Effector memory CD8-positive, alpha-beta T cell (primary cell): ENCODE measurements at places on chromosomes 16 and 17.

DNA sequence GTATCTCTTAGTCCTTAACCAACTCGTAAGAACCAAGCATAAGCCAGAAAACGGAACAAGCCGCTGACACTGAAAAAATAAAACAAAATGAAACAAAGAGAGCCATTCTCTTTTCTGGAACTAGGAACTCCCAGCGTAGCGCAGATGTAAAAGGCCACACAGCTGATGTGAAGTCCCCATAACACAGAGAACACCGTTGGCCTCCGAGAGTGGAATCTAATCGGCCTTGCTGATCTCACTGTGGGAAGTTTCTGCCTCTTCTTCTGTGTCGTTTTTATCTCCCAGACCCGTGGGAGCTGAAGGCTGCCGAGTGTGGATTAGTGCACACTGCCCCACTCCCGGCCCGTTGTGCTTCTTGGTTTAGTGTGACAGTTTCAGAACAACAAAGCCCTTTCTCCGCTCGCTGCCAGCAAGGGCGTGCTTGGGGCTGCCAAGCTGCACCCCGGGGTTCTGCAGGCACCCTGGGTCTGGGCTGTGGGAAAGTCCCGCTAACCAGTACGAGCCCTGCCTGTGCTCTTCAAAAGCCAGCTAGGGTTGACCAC, 21.7 kb downstream of the TTYH2 start:
- no peak for DNase-seq

DNA sequence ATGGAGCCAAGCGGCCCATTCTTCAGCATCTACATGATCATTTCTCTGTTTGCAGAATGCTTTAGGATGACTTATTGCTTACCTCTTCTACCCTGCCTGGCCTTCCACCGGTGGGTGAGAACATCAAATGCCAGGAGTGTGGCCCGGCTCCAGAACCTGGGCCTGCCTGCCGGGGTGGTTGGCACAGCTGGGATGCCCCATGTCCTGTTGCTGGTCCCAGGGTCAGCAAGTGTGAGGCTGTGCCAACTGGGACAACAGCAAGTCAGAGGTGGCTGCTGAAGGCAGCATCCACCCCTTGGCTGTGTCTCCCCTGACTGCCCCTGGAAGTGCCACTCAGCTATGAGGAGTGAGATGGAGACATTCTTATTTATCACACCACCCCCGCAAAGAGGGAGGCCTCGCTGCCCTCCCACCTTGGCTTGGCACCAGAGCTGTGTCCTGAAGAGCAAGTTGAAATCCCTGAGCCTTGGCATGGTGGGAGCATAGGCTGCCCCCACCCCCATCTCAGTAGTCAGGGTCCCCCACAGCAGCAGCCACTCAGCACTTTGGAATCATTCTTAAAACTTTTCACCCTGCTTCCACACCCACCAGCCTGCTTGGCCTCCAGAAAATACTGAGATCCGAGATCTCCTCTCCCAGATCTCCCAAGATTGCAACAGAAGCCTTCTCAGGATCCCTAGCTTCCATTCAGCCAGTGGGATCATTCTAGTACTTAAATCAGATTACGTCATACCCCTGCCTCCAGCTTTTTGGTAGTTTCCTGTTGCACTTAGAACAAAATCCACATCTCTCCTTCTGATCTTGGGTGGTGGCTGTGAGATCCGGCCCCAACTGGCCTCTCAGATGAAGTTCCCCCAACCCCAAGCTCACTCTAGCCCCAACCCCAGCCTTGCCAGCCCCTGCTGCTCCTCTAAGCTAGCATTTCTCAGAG, 127.5 kb downstream of the SOCS1 start:
- DNase-seq, result no peak

GRCh38 chr16:65373097-65373496, 251.2 kb upstream of the CDH11 start:
- DNase-seq, result no peak

- DNase-seq, result no peak
These were observed 62.2 kb downstream of the TNRC6C start for GRCh38 chr17:78020717-78021108.

DNA sequence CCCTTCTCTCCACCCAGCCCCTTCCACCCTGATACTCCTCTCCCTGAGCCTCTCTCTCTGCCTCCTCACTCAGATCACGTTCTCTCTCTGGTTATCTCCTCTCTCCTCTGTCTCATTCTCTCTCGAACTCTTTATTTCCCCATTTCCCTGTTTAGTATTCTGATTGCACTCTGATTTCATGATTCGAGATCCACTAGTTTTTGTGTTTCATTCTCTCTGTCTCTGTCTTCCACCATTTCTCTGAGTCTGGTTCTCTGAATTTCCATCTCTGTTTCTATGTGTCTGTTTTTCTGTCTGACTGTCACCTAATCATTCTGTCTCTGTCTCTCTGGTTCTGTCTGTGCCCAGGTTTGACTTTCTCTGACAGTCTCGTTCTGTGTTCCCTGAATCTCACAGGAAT, 2.0 kb downstream of the SEZ6L2 start:
- DNase-seq, result no peak

- no peak for DNase-seq
These were observed 12.2 kb downstream of the USB1 start for GRCh38 chr16:58013201-58013956.

DNA sequence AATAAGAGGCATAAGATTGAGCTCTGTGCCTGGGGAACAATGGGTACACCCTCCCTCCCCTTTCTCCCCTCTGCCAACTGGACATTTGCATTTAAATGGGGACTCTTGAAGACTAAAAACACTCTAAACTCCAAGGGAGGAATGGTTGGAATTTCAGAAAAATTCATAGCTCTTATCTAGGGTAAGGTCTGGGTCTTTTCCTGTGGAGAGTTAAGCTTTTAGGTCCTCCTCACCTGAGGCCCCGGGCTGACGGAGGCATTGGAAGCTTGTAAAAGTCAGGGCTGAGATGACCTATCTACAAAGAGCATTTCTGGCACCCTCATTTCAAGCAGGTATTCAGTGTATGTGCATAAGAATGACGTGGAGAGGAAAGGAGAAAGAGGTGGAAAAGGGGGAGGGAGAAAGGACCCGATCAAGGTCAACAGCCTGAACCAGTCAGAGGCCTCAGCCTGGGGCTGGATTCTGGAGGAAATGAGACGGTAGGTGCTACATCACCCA, 78.0 kb downstream of the RAP1GAP2 start:
- no peak for DNase-seq

- no peak for DNase-seq
These were observed 620 bp upstream of the VWA3A start for GRCh38 chr16:22091721-22092120.

GRCh38 chr17:16415031-16415924, at the start of gene TRPV2:
TSS of gene TRPV2 (plus strand) at chr17:16415571. CDS start at chr17:16417669, 2,098 bp downstream.
- DNase-seq, result peak; percentile 40
